ENCODE measurements at places on chromosomes 4 and X.

DNA sequence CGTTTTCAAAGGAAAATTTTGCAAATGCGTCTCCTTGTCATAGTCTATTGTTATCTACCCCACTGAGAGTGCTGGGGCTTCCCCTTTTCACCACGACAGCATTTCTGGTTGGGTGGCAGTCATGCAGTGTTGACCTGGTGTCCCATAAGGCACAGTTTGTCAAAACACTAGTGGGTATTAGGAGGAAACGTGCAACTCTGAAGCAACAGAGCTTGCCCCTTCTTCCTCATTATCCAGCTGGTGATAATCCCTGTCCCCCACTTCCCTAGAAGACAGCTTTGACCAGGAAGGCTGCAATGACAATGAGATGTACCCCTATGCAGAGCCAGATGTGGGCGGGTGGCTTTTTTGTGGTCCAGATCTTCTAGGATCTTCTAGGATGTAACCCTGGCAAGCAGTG is 1.8 kb downstream of the TBC1D1 start:
- no peak for DNase-seq

- DNase-seq, result no peak
These were observed 42.9 kb downstream of the DCTD start for GRCh38 chr4:182874304-182874751.

DNA sequence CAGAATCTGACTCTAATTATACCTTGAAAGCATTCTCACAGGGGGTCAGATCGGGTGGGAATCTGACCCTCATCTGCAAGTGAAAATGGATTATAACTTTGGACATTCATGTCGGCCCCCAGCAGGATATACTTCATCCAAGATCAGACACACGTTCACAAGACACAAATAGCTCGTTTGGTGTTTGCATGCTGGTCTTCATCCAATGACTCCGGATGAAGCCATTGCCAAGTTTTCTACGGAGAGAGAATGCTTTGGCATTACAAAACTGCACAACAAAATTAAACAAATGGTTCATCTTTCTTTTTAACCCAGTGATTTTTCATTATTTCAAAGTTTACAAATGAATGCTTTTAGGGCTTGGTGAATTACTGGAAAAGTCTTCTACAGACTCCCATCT is 105.5 kb downstream of the MID1 start:
- DNase-seq, result no peak

GRCh38 chr4:56733352-56733751 is 52.3 kb upstream of the HOPX start:
- DNase-seq, result no peak

GRCh38 chr4:185142564-185142911 is 528 bp upstream of the SLC25A4 start:
- no peak for DNase-seq

GRCh38 chr4:95318044-95318443 is 230.7 kb downstream of the UNC5C start:
- no peak for DNase-seq

DNA sequence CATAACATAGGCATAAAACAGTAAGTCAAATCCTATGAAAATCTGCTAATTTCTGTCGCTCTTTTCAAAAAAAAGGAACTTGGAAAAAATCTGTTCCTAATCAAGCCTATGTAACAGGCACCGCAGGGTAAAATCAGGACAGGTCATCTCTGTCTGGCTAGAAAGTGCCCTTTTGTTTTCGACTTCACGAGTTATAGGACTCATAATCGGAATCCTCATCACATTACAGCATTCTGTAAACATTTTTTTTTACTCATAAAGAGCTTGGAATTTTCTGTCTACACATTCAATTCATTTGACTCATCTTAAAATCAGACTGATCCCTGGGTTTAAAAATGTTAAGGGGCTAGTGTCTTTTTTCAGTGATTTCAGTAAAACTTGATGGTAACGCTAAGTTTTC is 181.7 kb upstream of the TBC1D9 start:
- DNase-seq, result no peak

DNA sequence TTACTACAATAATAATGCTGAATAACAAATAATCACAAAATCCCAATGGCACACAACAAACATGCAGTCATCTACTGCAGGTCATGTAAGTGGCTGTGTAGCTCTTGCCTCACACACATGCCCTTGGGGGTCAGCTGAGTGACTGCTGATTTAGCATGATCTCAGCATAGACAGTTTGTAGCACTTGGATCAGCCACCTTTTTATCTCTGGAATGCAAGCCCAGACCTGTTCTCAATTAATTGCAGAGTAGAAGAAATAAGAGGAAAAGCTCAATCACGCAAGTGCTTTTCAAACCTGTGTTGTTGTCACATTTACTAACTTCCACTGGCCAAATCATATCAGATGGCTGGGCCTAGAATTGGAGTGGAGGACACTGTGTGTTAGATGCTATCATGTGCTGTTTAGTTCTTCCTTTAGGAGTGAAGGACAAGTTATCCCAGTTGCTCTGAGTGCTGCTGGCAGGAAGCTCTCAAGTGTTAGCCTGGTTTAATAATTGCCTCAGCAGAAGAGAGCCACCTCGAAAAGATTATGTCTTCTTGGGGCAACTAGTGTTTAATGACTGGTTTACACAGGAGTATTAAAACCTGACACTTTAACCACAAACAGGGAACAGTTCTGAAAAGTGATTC is 128.3 kb upstream of the EPHA5 start:
- DNase-seq, result no peak

DNA sequence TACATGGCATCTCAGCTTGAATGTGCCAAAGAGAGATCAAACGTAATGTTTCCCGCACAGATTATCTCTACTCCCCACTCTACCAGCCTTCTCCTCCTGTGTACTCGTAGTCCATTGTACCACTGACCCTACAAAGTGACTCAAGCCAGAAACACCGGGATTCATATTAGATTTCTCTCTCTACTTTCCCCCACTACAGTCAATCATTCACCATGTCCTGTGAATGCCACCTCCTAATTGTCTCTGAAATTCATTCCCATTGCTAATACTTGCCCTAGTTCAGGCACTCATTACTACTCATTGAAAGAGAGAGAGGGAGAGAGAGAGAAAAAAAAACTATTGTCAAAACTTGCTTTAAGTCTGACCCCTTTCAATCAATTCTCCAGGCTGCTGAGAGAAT is 78.2 kb upstream of the LHFPL1 start:
- no peak for DNase-seq

GRCh38 chr4:68361146-68361589 is 11.3 kb upstream of the YTHDC1 start:
- DNase-seq, result no peak

DNA sequence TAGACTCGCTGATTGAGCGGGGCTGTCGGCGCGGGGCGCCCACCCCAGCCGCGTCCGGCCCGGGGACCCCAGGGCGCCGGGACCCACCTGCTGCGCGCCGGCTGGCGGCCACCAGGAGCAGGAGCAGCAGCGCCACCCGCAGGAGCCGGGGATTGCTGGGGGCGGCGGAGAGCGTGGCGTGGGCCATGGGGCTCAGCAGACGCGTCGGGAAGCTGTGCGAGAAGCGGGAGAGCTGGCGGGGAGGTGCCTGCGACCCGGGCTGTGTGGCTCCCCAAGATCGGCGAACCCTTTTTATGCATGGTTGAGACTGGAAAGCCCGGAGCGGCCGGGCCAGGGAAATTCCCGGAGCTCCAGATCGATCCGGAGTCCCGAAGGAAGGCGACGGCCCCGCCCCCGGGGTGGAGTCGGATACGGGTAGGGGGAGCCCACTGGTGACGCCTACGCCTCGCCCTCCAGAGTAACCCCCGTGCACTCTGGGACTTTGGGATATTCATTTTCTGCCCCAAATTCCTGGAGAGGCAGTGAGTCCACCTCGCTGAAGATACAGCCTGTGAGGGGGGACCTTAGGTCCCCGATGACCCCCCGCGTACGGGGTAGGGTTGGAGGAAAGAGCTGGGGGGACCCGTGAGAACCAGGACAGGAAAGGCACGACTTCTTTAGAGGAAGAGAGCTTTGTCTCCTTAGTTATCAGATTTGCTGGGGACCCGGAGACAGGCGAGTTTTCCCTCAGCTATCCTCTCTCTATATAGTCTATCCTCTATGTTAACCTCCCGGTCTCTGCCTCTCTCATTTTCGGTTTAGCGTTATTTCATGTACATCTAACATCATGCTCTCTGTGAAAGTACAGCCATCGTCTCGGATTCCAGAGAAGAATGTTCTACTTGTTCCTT is at the start of gene CXCL3:
TSS of gene CXCL3 (minus strand) at position 265 of the 890 bp plus-strand sequence. CDS start at position 187, 78 bp downstream.
- DNase-seq, result no peak

DNA sequence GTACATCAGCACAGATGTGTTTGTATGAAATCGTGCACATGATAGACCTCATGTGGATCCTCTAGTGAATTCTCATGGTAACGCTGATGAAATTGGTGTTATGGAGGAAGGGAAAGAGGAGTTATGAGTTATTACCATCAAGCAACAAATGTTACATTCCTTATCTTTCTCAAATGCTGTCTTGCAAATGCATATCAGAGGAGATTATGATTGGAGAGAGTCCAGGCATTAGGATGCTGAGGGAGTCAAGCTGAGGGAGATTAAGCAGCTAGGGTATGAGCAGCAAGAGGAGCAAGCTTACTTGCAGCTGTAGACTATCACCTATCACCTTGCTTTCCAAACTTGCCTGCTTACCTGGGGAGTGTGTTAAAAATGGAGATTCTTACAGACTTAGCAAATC is 36.8 kb upstream of the SFRP2 start:
- no peak for DNase-seq

DNA sequence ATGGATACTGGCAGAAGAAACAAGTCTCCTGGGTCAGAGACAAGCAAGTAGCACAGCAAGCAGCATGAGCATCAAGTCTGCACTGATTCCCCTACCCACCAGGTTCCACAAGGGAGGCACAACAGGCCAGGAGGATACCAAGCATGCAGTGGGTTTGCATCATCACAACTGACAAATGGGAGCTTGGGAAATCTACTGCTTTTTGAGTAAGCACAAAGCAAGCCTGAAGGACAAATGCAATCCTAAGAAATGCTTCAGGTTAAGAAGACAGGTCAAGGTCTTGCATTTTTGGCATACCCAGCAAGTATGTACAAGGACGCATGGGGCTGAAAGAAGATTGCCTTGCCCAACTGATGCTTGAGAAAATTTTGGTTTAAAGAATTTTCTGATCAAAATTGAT is 279.6 kb downstream of the PDGFC start:
- DNase-seq, result no peak

- DNase-seq, result no peak
These were observed 146.1 kb downstream of the PDHA2 start for GRCh38 chr4:95985791-95986550.

DNA sequence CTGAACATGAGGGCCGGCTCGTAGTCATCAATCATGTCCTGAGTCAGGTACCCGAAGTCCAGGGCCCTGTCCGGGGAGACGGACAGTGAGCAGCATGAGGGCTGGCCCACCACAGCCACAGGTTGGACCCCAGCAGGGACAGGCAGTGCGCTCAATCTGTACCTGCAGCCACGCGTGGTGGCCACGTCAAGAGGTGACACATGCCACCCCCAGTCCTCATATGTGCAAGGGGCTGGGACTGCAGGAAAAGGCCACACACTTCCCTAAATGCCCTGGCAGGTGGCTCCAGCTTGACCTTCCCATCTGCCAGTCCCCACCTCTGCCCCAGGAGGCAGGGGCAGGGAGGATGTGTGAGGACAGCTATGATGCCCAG is 73.8 kb upstream of the MXD4 start:
- no peak for DNase-seq

DNA sequence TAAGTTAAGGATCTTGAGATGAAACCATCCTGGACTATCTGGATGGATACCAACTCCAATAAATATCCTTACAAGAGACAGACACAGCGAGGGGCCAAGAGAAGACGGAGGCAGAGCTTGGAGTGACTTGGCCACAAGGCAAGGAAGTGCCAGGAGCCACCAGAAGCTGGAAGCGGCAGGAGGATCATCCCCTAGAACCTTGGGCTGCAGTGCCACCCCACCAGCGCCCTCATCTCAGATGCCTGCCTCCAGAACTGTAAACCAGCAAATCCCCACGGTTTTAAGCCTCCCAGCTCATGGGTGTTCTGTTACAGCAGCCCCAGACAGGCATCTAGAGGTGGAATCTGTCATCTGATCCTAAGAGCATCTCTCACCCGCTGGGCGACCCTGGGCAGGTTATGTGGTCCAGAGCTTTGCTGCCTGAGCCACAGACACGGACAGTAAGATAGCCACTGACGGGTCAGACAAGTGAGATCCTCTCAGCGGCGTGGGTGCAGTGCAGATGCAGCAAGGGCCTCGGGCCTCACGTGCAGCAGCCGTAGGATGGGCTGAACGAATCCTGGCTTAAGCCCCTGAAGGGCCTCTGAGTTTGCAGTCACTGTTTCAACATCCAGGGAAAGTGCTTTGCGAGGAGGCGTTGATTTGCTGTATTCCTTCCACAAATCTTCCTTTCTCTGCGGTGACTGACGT is 25.1 kb upstream of the MXD4 start:
- DNase-seq, result no peak

- no peak for DNase-seq
These were observed 329.8 kb downstream of the NR3C2 start for GRCh38 chr4:148112231-148112982.

- DNase-seq, result no peak
These were observed 252.6 kb downstream of the ANTXR2 start for GRCh38 chr4:79820427-79820826.

DNA sequence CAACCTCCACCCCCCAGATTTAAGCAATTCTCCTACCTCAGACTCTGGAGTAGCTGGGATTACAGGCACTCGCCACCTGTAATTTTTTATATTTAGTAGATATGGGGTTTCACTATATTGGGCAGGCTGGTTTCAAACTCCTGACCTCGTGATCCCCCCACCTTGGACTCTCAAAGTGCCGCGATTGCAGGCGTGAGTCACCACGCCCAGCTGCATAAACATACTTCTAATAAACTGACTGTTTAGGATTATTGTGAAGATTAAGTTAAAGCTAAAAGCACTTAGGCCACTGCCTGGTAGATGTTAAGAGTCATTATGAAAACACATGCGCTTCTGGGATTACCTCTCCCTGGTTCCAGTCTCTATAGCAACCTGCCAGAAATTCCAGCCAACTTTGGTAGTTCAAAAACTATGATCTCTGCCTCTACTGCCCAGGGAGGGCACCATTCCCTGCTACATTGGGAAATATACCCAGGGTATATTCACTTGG is 30.2 kb upstream of the GRIA3 start:
- no peak for DNase-seq

DNA sequence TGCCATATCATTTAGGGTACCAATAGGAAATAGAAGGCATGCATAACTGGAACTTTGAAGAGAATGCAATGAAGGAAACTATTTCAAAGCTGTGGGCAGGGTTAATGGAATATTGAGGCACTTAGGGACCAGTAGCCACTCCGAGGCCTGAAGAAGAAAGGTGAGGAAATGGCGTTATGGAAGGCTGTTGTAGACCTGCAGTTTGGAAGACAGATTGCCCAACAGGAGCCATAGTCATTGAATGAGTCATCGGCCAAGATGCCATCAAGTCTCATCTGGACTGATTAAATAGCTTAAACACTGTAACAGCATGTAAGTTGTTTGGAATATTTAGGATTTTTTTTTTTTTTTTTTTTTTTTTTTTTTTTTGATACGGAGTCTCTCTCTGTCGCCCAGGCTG is 11.6 kb downstream of the CXCL13 start:
- no peak for DNase-seq

DNA sequence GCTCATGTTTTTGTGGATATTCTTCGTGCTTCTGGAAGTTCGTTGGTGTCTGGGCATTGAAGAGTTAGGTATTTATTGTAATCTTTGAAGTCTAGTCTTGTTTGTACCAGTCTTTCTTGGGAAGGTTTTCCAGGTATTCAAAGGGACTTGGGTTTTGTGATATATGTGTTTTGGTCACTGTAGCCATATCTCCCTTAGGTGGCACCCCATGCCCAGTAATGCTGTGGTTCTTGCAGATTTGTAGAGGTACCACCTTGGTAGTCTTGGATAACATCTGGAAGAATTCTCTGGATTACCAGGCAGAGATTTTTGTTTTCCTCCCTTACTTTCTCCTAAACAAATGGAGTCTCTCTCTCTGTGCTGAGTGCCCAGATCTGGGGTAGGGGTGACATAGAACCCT is 184.1 kb downstream of the TEX13C start:
- DNase-seq, result no peak

Data from NCI-H1417 treated with DMSO at 0.1 percent for 48 hours (cell line).